ENCODE measurements at places on chromosomes 12 and 14. TPM values are rescaled to one million over a fixed set of nuclear protein-coding genes. Genes with fewer than 3 reads are reported as not detected.

Gene NDRG2
- 12.0 TPM for total RNA-seq

Gene ARHGAP5
- total RNA-seq = 47.2 TPM

Gene SERPINA3
- total RNA-seq = 66.7 TPM

Gene MYO1A
- total RNA-seq = not detected

Gene NPAS3
- 5.6 TPM for total RNA-seq

Gene DIO2
- total RNA-seq = 1.4 TPM

Gene TSHR
- not detected for total RNA-seq

Gene VWF
- 1.4 TPM for total RNA-seq

Gene CNIH1
- 243 TPM for total RNA-seq

Gene SOAT2
- not detected for total RNA-seq

Gene CCDC177
- total RNA-seq = under 0.01 TPM

Gene SNW1
- 43.2 TPM for total RNA-seq

Gene GLIPR1L1
- not detected for total RNA-seq

Gene PPP1R36
- total RNA-seq = under 0.01 TPM

Gene ACVRL1
- total RNA-seq = 39.7 TPM

Gene EXOC3L4
- not detected for total RNA-seq

Gene ETFRF1
- 13.4 TPM for total RNA-seq

Gene GLI1
- 2.7 TPM for total RNA-seq

Gene C14orf180
- total RNA-seq = not detected

Gene HSPB8
- total RNA-seq = 7.0 TPM

Gene SLCO1B1
- total RNA-seq = not detected

Gene IAPP
- total RNA-seq = not detected

Gene PRIMA1
- not detected for total RNA-seq
